ENCODE measurements at places on chromosomes 6 and 20. TPM values are rescaled to one million over a fixed set of nuclear protein-coding genes. Genes with fewer than 3 reads are reported as not detected.

EFCAB8 gene
- not detected for total RNA-seq

CD24 gene
- 0.84 TPM for total RNA-seq

SLC2A10 gene
- 1.5 TPM for total RNA-seq

FGD2 gene
- total RNA-seq, result 4.2 TPM

CD109 gene
- total RNA-seq, result 2.8 TPM

GJA1 gene
- 9.8 TPM for total RNA-seq

TSPO2 gene
- 0.27 TPM for total RNA-seq

SLC26A8 gene
- total RNA-seq, result not detected

HLA-DQA2 gene
- 0.16 TPM for total RNA-seq

MATN4 gene
- total RNA-seq, result not detected

UBE2C gene
- total RNA-seq, result 0.42 TPM

RFX6 gene
- total RNA-seq, result not detected

HTR1B gene
- not detected for total RNA-seq

ZNF335 gene
- total RNA-seq, result 11.5 TPM

MDFI gene
- 1.3 TPM for total RNA-seq

TP53TG5 gene
- 0.38 TPM for total RNA-seq

TNFRSF6B gene
- 1.3 TPM for total RNA-seq

ALDH8A1 gene
- total RNA-seq, result 0.40 TPM

CLVS2 gene
- 2.5 TPM for total RNA-seq

PAK5 gene
- total RNA-seq, result not detected

ID4 gene
- total RNA-seq, result 2.6 TPM

DOP1A gene
- total RNA-seq, result 13.8 TPM

OXT gene
- total RNA-seq, result not detected

RNF5 gene
- 52.0 TPM for total RNA-seq

SPDEF gene
- total RNA-seq, result 0.19 TPM

ASIP gene
- not detected for total RNA-seq

QRSL1 gene
- 19.1 TPM for total RNA-seq

HLA-DMA gene
- 12.0 TPM for total RNA-seq

PPP1R3G gene
- 0.50 TPM for total RNA-seq

PKHD1 gene
- 0.04 TPM for total RNA-seq

NRN1 gene
- total RNA-seq, result 12.8 TPM

STK38 gene
- total RNA-seq, result 11.7 TPM

KHDC1L gene
- total RNA-seq, result not detected

BCAS4 gene
- 0.24 TPM for total RNA-seq

C6orf141 gene
- not detected for total RNA-seq

GSTA1 gene
- not detected for total RNA-seq

SLC22A7 gene
- not detected for total RNA-seq

TCP11 gene
- total RNA-seq, result not detected

BPIFB2 gene
- total RNA-seq, result not detected

BAG2 gene
- 9.3 TPM for total RNA-seq

ARMC12 gene
- total RNA-seq, result 0.58 TPM

AKAP12 gene
- total RNA-seq, result 13.1 TPM

TRIM40 gene
- not detected for total RNA-seq

CDC5L gene
- total RNA-seq, result 31.5 TPM

CST7 gene
- total RNA-seq, result 1.2 TPM

FAM83C gene
- not detected for total RNA-seq

TRIM26 gene
- total RNA-seq, result 18.1 TPM

TEAD3 gene
- total RNA-seq, result 44.3 TPM

CASS4 gene
- 0.73 TPM for total RNA-seq

VSTM2L gene
- total RNA-seq, result 0.95 TPM

GLP1R gene
- total RNA-seq, result not detected

KIF25 gene
- not detected for total RNA-seq

RIMS4 gene
- total RNA-seq, result 0.73 TPM

ABCC10 gene
- total RNA-seq, result 11.0 TPM

TULP4 gene
- 63.2 TPM for total RNA-seq

COL19A1 gene
- 10.3 TPM for total RNA-seq

CRIP3 gene
- 0.47 TPM for total RNA-seq

SDCBP2 gene
- total RNA-seq, result 3.2 TPM
